ENCODE measurements at places on chromosomes 6 and 20.

- DNase-seq, result peak; percentile 31
These were observed 117.8 kb downstream of the RTN4IP1 start for GRCh38 chr6:106511288-106512047.

DNA sequence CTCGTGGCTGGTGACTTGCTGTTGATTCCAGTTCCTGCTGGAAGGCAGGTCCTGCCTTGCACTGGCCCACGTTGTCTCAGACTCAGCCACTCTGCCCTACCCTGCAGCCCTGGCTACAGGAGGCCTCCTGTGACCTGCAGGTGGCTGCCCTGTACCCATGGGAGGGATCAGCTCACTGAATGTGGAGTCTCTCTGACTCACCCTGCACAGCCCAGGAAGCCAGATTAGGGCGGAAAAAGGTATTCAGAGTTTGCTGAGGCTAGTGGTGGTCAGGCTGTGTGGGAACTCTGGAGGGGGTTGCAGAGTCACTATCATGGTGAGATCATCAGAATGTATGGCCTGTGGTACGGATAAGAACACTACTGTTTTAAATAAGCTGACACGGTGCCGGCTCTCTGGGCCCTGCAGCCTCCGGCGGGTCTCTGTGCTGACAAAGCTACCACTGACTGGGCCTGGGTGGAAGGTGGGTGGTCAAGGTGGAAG is 24.7 kb upstream of the PYGB start:
- no peak for DNase-seq

- DNase-seq, result no peak
These were observed 93.8 kb upstream of the LY86 start for GRCh38 chr6:6494677-6495076.

- no peak for DNase-seq
These were observed 306.4 kb downstream of the COL12A1 start for GRCh38 chr6:74899416-74899815.

- no peak for DNase-seq
These were observed 174.2 kb downstream of the TSHZ2 start for GRCh38 chr20:53146201-53146891.

GRCh38 chr6:43516367-43516696 is 394 bp downstream of the YIPF3 start:
- DNase-seq, result no peak

- DNase-seq, result no peak
These were observed 3.7 kb upstream of the RAET1E start for GRCh38 chr6:149901444-149902140.

DNA sequence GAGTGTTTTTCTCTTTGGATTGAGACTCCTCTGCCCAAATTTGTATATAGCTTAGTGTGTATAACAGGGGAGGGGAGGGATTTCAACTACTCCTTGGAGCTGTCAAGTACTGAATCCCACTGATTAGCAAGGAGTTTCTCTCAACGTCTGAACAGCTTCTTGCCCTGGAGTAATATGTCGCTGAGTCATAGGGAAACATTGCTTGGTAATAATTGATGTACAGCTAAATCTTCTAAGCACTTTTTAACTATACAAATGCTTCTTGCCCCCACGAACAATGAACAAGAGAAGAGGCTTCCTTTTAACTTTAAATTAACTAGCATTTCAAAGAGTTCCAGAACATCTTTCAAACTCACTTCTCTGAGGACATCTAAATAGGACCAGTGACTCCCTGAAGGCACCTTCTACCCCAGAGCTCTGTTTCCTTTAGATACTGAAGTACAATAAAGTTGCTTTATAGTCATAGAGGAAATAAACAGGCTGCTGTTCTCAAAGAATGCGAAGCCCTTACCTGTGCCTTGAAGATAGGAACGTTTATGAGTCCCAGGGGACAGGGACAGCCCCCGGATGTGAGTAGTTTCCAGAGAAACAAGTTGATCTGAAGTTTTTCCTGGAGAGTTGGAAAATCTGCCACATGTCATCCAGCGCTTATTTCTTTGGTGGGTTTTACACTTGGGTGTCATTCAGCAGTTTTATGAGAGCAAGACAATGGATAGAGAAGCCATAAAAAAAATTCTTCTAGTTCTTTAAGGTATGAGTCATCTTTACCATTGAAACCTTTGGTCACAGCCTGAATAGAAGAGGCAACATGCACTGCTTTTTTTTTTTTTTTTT is 462.5 kb upstream of the BTBD3 start:
- no peak for DNase-seq

GRCh38 chr6:52305411-52305810 is 20.9 kb upstream of the MCM3 start:
- DNase-seq, result no peak

All from T-helper 22 cell (primary cell).